Activated CD4-positive, alpha-beta T cell treated with anti-CD3 and anti-CD28 coated beads, Interleukin-2, amount 10 ng/mL, durations not matched to agents 7 days and 5 days (primary cell): ENCODE measurements at places on chromosomes 5 and 9.

- no peak for DNase-seq
Measured at GRCh38 chr5:40385544-40385943, 294.2 kb upstream of the PTGER4 start.

DNA sequence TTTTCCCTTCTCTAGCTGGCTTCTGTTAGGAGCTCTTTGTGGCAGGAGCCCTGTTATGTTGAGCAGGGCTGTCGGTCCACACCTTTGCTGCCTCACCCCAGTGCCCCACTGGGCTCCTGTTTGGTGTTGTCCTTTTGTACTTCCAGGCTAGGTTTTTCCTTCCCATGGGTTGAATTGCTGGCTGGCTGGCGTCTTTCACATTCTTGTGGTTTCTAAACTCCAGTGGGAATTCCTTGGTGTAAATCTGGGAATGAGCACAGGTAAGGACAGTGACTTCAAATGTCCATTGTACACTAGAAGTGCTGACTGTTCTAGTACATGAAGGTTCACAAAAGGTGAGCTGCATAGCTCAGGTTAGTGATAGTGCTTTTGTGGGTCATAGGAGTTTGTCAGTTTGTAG is 30.4 kb downstream of the RASGRF2 start:
- DNase-seq: no peak

- no peak for DNase-seq
Measured at GRCh38 chr5:108937221-108937620, 189.5 kb downstream of the FER start.

- DNase-seq: no peak
Measured at GRCh38 chr5:147290261-147290660, 55.4 kb downstream of the STK32A start.

DNA sequence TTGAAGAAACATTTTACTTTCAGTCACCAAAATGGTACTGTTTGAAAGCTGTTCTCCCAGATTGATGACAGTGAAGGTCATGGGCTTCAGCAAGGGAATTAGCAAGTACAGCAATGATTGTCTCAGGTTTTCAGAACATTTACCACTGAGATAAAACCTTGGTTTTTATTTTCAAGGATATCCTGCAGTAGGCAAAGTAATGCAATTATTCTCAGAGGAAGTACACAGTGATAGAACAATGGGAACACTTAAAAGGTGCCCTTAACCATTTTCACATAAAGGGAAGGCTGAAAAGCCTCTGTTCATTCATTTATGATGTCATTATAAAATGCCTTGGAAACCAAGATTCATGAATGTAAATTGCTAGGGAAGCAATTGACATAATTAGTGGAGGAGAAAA is 471.8 kb upstream of the ACO1 start:
- DNase-seq: no peak

DNA sequence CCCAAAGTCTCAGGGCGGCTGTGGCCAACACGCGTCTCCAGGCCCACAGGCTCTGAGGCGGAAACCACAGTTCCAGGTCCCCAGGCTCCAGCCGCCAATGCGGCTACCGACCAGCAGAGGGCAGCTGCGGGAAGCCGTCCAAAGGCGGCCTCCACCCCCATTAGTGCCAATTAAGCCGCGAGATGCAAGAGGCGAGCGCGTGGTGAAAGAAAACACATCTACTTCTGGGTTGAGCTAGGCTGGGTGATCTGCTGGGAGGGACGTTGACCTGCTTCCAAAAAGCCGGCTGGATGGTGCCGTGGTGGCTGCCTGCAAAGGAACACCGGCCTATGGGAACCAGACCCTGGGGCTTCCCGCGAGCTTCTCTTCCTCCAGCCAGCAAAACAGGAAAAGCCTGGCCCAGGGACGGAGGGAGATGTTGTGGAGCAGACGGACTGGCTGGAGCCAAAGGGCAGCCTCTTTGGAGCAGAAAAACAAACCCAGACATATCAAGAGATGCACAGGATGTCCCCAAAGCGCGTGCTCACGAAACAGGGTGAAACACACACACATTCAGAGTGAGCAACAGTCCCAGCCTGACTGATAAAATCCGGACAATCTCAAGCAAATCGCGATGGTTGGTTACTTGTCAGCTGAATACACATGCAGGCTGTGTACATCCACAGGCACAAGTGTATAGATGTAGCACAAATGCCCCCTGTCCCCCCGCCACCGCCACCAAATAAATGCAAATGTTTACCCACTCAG is 187.1 kb upstream of the BRINP1 start:
- peak; percentile 60 for DNase-seq

GRCh38 chr5:2522372-2522771 is 229.1 kb downstream of the IRX2 start:
- no peak for DNase-seq

DNA sequence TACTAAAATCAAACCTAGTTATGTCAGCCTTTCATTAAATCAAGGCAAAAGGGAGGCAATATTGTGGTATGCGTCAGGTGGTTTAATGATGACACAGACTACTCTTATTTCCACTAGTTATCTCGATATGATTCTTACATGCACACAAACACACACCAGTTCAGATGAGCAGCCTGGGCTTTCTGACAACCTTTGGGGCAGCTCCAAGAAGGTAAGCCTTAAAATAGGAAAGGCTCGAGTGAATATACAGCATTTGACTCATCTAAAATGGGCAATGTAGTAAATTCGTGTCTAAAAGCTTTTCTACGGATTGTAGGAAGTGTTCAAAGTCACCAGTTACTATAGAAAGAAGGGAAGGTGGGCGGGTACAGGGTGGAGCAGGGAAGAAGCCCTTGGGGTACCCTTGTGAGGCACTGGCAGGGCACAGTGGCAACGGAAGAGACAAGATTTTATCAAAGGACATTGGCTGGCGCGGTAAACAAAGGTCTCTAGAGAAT is 1.9 kb downstream of the ANKH start:
- DNase-seq: peak; percentile 18

DNA sequence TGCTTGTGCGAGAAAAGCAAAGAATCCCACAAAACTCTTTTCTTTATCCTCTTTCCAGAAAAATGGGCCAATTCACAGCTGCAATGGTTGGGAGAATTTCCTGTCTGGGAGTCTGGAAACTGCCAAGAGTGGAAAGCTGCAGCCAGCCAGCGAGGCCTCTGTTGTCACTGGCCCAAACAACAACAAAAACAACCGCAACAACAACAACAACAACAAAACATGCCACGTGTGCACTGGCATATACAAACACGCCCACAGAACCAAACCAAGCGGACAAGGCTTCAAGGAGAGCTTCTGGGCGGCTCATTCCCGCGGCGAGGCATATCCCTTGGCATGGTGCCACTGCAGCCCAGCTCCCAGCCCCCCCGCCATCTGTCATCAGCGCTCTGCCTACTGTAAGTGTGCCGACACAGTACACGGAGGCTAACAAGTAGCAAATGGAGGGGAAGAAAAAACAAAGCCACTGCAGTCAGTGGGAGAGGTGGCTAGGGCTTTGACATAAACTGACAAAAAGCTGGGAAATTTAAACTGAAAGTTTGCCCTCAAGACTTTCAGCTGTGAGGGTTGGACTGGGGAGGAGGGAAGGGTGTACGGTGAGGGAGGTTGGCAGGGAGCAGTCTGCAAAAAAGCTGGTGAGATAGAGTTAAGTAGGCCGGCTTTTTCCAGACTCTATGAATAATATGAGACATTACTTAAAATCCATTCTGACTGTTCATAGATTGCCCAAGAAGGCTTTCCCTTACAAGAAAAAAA is 165.0 kb upstream of the ZNF462 start:
- DNase-seq: no peak

DNA sequence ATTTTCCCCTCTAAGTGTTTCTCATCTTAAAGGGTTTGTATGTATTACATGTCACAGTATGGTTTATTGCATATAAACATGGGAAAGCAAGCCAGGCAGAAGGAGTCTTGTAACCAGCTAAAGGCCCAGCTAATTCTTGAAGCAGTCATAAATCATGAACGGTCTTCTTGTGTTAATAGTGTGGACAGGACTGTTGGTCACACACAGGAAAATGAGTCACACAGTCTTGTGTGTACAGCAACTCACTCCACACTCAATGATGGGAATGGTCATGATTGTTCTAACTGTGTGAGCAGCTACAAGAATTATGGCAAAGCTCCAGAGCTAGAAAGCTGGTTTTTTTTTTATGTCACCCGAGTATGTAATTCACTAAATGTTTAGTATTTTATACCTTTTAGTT is 123.9 kb downstream of the GHR start:
- no peak for DNase-seq

DNA sequence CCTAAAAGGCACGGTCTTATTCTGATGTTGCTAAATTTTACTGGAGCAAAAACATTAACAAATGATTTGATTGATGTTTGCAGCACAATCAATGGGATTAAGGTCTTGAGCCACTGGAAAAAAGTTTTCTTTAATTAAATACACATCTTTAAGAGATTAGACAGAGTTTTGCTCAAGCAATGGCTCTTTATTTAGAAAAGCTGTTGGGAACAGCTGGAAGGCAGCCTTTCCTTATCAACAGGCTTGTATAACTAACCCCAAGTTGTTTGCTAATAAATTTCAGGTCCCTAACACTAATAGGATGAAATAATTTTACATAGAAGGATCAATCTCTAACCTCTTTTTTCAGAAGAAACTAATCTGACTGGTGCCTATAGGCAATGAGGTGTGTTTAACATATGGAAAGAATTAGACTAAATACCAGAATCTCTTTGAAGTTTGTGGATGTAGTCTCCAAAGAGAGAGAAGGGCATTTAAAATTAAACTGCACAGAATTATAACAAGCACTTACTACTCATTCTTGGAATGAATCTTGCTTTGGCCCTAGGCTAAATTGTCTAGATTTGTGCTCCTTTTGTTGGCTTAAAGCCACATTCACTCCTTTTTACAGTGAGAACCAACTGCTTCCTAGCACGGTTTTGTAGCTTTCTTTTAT is 67.3 kb upstream of the TNFAIP8 start:
- DNase-seq: no peak

- DNase-seq: no peak
Measured at GRCh38 chr5:153347611-153348010, 142.9 kb upstream of the GRIA1 start.

GRCh38 chr5:150313501-150313900 is 10.8 kb upstream of the ARSI start:
- DNase-seq: no peak

- DNase-seq: no peak
Measured at GRCh38 chr9:38641985-38642864, 21.8 kb upstream of the ANKRD18A start.

GRCh38 chr9:406886-407654 is 192.4 kb downstream of the DOCK8 start:
- no peak for DNase-seq

DNA sequence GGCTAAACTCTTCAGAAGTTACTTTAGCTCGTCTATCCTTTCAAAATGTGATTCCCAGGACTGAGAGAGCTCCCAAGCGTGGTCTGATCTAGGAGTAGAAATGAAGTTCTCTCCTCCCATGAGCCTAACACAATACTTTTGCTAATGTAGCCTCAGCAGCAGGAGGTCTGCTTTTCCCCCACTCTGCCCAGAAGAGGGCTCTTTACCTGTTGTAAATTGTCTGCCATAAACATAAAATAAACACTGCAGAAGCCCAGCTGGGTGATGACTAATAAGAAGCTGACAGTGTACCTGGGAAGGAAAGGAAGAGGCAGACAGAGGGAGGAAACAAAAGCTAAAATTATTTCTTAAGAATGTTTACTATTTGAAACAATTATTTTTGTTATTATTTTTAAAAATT is 15.4 kb downstream of the SLC36A3 start:
- DNase-seq: no peak

DNA sequence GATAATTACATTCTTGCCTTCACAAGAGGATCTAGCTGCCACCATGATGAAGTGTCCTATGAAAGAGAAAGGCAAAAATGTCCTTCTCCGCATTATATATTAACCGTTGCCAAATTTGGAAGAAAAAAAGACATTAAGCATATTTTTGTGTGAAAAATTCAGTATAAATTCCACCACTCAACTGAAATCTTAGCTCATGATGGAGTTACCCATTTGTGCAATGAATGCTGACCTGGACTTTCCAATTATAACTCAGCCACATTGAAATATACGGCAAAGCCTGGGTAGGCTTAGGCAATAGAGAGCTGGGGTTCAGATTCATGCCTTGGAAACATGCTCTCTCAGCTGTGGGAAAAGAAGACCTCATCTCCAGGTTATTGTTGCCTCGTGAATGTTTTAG is 71.3 kb upstream of the VCAN start:
- DNase-seq: no peak

DNA sequence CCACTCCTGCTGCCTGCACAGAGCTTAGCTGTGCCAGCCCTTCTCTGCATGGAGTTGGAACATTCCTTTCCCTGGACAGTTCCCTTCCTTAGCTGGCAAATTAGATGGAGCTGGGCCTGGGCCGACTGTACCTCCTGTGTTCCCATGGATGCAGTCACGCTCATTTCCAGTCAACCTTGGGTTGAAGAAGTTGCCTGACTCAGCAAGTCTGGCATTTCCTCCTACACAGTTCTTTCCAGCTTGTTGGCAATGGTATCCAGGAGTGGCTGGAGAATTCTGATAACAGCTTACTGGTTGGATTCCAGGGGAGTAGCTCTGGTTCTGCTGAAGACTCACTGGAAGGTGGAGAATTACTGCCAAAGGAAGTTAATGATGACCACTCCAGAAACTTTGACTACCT is 9.2 kb upstream of the TAF1L start:
- DNase-seq: no peak

DNA sequence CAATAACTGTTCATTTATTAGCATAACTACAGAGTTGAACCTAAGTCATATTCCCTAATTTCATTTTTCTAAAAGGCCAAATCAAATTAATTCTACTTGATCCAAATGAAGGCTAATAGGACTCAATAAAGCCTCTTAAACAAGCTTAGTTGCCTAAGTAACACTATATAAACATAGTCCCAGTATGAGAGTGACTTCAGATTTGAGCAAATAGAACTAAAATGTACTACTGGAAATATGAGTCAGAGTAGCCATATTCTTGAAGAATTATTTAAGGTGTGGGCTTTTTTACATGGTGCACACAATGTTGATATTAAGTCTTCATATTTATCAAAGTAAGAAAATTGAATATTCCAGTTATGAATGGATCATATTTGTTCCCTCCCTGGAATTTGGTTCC is 872.3 kb downstream of the MAT2B start:
- no peak for DNase-seq

DNA sequence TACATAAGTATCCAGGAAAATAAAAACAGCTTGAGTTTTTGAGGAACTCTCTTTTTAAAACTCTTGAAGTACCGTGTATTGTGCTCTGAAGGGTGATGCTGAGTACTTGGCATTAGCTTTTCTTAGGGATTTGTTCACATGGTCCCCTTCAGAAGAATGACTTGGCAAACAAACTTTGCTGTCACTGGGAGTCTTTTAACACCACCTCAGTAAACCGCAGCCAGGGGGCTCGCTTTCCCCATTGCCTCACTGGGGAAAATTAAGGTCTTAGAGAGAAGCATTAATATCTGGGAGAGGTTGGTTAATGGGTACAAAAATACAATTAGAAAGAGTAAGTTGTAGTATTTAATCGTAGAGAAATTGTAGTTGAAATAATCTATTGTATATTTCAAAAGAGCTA is 105.9 kb upstream of the DAP start:
- DNase-seq: no peak

DNA sequence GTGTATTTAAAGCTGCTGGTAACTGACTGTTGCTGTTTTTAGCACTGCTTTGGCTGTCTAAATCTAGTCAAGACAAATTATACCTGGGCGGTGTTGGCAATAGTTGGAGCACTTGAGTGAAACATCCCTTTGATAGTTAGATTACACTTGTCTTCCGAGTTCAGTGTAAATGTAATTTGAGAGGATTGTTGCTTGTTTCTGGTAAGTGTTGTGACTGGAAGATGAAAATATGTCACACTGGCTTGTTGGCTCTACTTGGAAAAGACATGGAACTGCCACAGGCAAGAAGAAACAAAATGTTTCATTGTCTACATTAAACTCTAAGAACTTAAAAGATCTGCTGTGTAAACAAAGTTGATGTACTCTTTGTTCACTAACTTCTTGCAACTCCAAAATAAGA is 49.2 kb upstream of the PTPRD start:
- DNase-seq: no peak
